Activated B cell treated with CpG ODN at 0.5 μM for 24 hours (primary cell): ENCODE measurements at places on chromosomes 12 and 14. TPM values are rescaled to one million over a fixed set of nuclear protein-coding genes. Genes with fewer than 3 reads are reported as not detected.
A peak's percentile ranks its signal among the peaks of the same experiment; 100 is the strongest.

GRCh38 chr12:27549236-27549800, 25.3 kb downstream of the PPFIBP1 start:
- H3K4me1 ChIP-seq, result peaks cover 14% of the 10 kb centered on the region
- peaks cover 6% of the 10 kb centered on the region for H3K27me3 ChIP-seq
- peaks cover 2% of the 10 kb centered on the region for H3K36me3 ChIP-seq

GRCh38 chr14:31758941-31759340, 197.7 kb downstream of the NUBPL start:
- H3K27me3 ChIP-seq, result no peaks in the 10 kb centered on the region
- no peaks in the 10 kb centered on the region for H3K4me1 ChIP-seq
- peaks cover 10% of the 10 kb centered on the region for H3K36me3 ChIP-seq
- no peak for DNase-seq
- H3K4me3 ChIP-seq, result no peak overlapping the region
- H3K27ac ChIP-seq, result no peak overlapping the region

DNA sequence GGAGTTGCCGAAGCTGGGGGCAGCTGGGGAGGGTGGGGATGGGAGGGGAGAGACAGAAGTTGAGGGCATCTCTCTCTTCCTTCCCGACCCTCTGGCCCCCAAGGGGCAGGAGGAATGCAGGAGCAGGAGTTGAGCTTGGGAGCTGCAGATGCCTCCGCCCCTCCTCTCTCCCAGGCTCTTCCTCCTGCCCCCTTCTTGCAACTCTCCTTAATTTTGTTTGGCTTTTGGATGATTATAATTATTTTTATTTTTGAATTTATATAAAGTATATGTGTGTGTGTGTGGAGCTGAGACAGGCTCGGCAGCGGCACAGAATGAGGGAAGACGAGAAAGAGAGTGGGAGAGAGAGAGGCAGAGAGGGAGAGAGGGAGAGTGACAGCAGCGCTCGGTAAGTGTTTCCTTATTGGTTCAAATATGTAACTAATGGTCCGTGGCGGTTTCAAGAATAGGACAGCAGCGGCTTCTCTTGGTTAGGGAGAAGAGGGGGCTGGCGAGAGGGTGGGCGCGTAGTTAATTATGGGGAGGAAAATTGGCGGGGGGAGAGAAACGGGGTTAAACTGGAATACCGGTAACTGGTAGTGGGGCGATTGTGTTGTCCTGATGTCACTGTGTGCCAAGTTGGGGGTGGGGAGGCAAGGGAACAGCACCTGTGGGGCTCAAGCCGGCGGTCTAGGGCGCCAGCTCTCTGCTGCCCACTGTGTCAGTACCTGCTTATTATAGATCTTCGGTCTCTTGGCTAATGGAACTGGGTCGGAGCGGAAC, 8.4 kb downstream of the HOXC8 start:
- H3K4me1 ChIP-seq, result peaks cover 29% of the 10 kb centered on the region
- peak overlapping the region; percentile 72 for H3K27ac ChIP-seq
- H3K36me3 ChIP-seq, result no peaks in the 10 kb centered on the region
- no peak for DNase-seq
- peak overlapping the region; percentile 84 for H3K4me3 ChIP-seq
- peaks cover 66% of the 10 kb centered on the region for H3K27me3 ChIP-seq

- no peak for DNase-seq
- H3K36me3 ChIP-seq, result peaks cover 1% of the 10 kb centered on the region
- no peak overlapping the region for H3K27ac ChIP-seq
- H3K4me3 ChIP-seq, result no peak overlapping the region
- H3K27me3 ChIP-seq, result no peaks in the 10 kb centered on the region
These were observed 33.1 kb downstream of the CLMN start for GRCh38 chr14:95286645-95287044.

DNA sequence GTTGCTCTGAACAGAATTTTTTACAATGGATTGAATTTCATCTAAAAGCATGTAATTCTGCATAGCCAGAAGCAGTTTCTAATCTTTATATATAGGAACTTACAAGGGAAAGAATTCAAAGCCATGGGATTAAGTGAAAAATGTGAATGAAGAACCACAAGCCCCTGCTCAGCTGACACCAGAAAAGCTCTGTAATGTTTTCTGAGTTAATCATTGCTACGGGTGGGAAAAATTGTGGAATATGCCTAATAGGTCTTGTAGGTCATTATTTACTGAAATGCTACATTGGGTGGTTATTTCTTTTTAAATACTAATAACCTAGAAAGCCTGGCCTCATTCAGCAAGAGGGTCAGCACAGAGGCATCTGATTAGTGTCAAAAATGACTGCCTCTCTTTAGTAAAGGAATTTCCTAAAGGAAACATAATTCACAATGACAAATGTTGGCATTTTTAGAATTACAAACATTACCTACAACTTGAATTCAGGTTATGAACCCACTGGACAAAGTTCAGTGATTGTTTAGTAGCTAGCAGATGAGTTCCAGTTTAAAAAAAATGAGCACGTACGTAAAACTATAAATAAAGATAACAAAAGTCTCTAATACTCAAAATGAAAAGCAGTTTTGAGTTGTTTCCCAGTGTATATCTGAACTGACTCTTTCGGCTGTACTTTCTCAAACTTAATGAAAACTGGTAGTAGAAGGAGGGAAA, 75.3 kb downstream of the BMP4 start:
- DNase-seq, result no peak
- H3K4me3 ChIP-seq, result no peak overlapping the region
- H3K27ac ChIP-seq, result no peak overlapping the region
- H3K27me3 ChIP-seq, result peaks cover 2% of the 10 kb centered on the region
- no peaks in the 10 kb centered on the region for H3K4me1 ChIP-seq
- no peaks in the 10 kb centered on the region for H3K36me3 ChIP-seq

GRCh38 chr14:85334316-85334715, 195.6 kb upstream of the FLRT2 start:
- H3K27ac ChIP-seq, result no peak overlapping the region
- no peak for DNase-seq
- no peak overlapping the region for H3K4me3 ChIP-seq
- H3K36me3 ChIP-seq, result no peaks in the 10 kb centered on the region

GRCh38 chr14:64649383-64649998, 54.7 kb upstream of the PLEKHG3 start:
- H3K27ac ChIP-seq, result no peak overlapping the region
- H3K4me1 ChIP-seq, result no peaks in the 10 kb centered on the region
- H3K4me3 ChIP-seq, result no peak overlapping the region
- no peak for DNase-seq
- no peaks in the 10 kb centered on the region for H3K36me3 ChIP-seq

DNA sequence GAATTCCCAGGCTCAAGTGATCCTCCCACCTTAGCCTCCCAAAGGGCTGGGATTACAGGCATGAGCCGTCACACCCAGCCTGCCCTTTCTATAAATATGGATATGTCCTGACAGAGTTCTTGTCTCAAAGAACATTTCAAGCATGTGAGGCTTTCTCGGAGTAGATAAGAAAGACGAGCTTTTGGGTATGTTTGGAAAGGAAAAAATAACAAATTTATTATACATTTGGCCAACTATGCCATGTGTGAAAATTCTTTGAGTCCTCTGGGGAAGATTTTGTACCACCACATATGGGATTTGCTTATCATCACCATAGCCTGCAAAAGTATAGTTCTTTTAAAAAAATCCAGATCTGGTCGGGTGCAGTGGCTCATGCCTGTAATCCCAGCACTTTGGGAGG, 23.7 kb upstream of the MYBPC1 start:
- H3K4me1 ChIP-seq, result peaks cover 4% of the 10 kb centered on the region
- H3K27ac ChIP-seq, result no peak overlapping the region
- H3K36me3 ChIP-seq, result no peaks in the 10 kb centered on the region

DNA sequence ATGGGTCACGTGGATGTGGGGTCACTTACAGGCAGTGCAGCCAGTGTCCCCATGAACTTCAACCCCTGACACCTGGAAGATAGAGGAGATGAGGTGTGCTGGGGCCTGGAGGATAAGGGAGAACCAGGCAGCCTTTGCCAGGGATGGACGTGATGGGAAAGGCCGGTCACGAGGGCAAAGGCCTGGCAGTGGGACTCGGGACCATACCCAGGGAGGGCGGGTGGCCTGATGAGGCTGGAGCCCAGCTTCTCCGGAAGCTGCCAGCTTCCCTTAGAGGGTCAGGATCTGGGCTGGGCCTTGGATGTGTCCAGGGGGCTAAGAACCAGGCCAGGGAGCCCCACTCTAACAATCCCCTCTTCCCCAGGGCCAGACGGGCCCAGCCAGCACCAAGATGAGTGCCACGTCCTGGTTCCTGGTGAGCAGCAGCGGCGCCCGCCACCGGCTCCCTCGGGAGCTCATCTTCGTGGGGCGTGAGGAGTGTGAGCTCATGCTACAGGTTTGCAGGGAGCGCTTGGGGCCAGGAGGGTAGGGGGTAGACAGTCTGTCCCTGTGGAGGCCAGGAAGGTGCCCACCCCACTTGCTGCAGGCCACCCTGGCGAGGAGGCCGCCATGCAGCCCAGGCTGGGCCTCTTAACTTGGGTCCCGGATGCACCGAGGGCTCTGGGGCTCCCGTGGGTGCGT, 3.1 kb downstream of the CEP170B start:
- H3K36me3 ChIP-seq, result no peaks in the 10 kb centered on the region
- H3K4me3 ChIP-seq, result no peak overlapping the region
- no peak overlapping the region for H3K27ac ChIP-seq
- H3K27me3 ChIP-seq, result peaks cover 35% of the 10 kb centered on the region
- no peak for DNase-seq

DNA sequence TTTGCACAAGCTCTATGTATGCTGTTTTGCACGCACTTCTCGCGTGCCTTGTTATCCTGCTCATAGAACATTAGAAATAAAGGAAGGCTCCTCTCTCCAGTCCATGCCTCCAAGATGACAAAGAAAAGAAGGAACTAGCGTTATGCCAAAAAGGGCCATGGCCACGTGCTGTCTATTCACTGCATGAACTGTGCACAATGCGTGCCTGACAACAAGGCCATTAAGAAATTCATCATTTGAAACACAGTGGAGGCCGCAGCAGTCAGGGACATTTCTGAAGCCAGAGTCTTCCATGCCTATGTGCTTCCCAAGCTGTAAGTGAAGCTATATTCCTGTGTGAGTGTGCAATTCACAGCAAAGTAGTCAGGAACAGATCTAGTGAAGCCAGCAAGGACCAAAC, 22.2 kb upstream of the PRMT8 start:
- H3K27me3 ChIP-seq, result peaks cover 5% of the 10 kb centered on the region
- H3K4me1 ChIP-seq, result no peaks in the 10 kb centered on the region
- no peak overlapping the region for H3K27ac ChIP-seq
- no peaks in the 10 kb centered on the region for H3K36me3 ChIP-seq
- no peak for DNase-seq

DNA sequence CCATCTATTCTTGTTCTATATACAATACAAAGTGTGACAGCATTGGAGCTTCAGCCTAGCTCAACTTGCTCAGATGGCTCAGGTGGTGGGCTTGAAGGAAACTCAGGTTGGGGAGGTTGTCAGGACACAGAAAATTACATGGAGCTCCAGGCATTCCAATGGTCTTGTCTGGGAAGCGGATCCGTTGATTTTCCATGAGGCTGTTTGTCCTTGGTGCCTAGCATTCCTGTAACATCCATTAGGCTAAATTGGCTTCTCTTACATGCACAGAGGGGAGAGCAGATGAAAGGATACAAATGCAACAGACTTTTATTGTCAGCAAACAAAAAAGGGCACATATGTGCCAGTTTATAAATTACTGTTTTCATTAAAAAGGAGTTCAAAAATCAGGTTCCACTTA, 75.5 kb upstream of the OTX2 start:
- no peaks in the 10 kb centered on the region for H3K36me3 ChIP-seq
- peaks cover 18% of the 10 kb centered on the region for H3K27me3 ChIP-seq
- no peaks in the 10 kb centered on the region for H3K4me1 ChIP-seq
- H3K4me3 ChIP-seq, result no peak overlapping the region

- no peaks in the 10 kb centered on the region for H3K4me1 ChIP-seq
- DNase-seq, result no peak
- no peaks in the 10 kb centered on the region for H3K36me3 ChIP-seq
- no peak overlapping the region for H3K4me3 ChIP-seq
These were observed 294.8 kb upstream of the TMPO start for GRCh38 chr12:98220636-98221035.

- no peaks in the 10 kb centered on the region for H3K36me3 ChIP-seq
- no peaks in the 10 kb centered on the region for H3K27me3 ChIP-seq
- H3K4me3 ChIP-seq, result no peak overlapping the region
- no peak overlapping the region for H3K27ac ChIP-seq
These were observed 1353.9 kb downstream of the AACS start for GRCh38 chr12:126419131-126419530.

- peaks cover 30% of the 10 kb centered on the region for H3K27me3 ChIP-seq
- H3K4me1 ChIP-seq, result peaks cover 3% of the 10 kb centered on the region
- H3K27ac ChIP-seq, result no peak overlapping the region
- no peak for DNase-seq
- no peaks in the 10 kb centered on the region for H3K36me3 ChIP-seq
These were observed 2.2 kb downstream of the TMEM132C start for GRCh38 chr12:128269181-128269591.

GRCh38 chr14:100604709-100605108, 17.5 kb upstream of the BEGAIN start:
- DNase-seq, result no peak
- H3K4me1 ChIP-seq, result no peaks in the 10 kb centered on the region
- H3K36me3 ChIP-seq, result no peaks in the 10 kb centered on the region
- peaks cover 10% of the 10 kb centered on the region for H3K27me3 ChIP-seq
- no peak overlapping the region for H3K27ac ChIP-seq

DNA sequence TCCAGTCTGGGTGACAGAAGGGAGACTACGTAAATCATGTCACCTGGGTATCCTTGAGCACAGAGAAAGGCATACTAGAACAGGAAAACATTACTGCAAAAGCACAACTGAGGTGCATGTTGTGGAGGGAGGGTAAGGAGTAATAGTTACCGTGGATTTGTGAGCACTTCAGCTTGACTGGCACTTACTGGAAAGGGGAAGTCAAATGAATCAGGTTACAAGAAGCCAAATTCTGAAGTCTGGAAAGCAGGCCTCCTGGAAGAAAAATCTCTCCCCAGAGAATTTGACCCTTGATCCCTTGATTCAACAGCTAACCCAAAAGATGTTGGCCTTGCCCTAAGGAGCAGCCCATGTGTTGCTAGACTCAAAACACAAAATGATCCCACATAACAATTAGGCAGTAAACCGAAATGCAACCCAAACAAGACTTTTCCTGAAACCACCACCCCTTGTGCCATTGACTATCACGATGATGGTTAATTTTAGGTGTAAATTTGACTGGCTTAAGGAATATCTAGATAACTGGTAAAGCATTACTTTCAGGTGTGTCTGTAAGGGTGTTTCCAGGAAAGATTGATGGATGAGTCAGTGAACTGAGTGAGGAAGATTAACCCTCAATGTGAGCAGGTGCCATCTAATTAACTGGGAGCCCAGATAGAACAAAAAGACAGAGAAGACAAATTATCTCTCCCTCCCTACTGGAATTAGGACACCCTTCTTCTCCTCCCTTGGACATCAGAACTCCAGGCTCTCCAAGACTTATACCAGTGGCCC, 108.8 kb downstream of the SLC25A21 start:
- H3K27ac ChIP-seq, result no peak overlapping the region
- H3K4me3 ChIP-seq, result no peak overlapping the region
- no peaks in the 10 kb centered on the region for H3K27me3 ChIP-seq
- no peaks in the 10 kb centered on the region for H3K36me3 ChIP-seq

- DNase-seq, result no peak
- peaks cover 23% of the 10 kb centered on the region for H3K36me3 ChIP-seq
- H3K27me3 ChIP-seq, result no peaks in the 10 kb centered on the region
- peaks cover 26% of the 10 kb centered on the region for H3K4me1 ChIP-seq
- no peak overlapping the region for H3K4me3 ChIP-seq
These were observed 62.5 kb downstream of the ITPR2 start for GRCh38 chr12:26770239-26771070.

Gene DIABLO
- 39.8 and 51.3 TPM in 2 replicates for total RNA-seq

Gene NANOG
- total RNA-seq, result not detected in 2 replicates

Gene AQP2
- not detected in 2 replicates for total RNA-seq

Gene RNF212B
- not detected in 2 replicates for total RNA-seq

Gene MYF6
- total RNA-seq, result not detected in 2 replicates
